ENCODE measurements at places on chromosomes 12 and 14. TPM values are rescaled to one million over a fixed set of nuclear protein-coding genes. Genes with fewer than 3 reads are reported as not detected.

GRCh38 chr12:125473501-125473900, 408.3 kb downstream of the AACS start:
- H3K36me3 ChIP-seq = no peaks in the 10 kb centered on the region
- no peak overlapping the region for H3K4me3 ChIP-seq
- H3K4me1 ChIP-seq = no peaks in the 10 kb centered on the region
- no peak for DNase-seq

- peaks cover 9% of the 10 kb centered on the region for H3K4me1 ChIP-seq
- H3K4me3 ChIP-seq = no peak overlapping the region
- H3K27me3 ChIP-seq = no peaks in the 10 kb centered on the region
- no peak overlapping the region for H3K27ac ChIP-seq
- H3K36me3 ChIP-seq = no peaks in the 10 kb centered on the region
Observed at GRCh38 chr14:103019826-103020225, 37.5 kb downstream of the CDC42BPB start.

The LALBA gene
- not detected for total RNA-seq

- H3K27ac ChIP-seq = peak within 1 kb of the TSS; percentile 80
- peak within 1 kb of the TSS; percentile 60 for H3K4me3 ChIP-seq
- H3K36me3 ChIP-seq = peaks cover 30% of the 10 kb centered on the region
- no peaks in the 10 kb centered on the region for H3K27me3 ChIP-seq
- DNase-seq = peak; percentile 96
- peaks cover 24% of the 10 kb centered on the region for H3K4me1 ChIP-seq
Observed at GRCh38 chr12:113334786-113335539, at the start of gene SLC8B1. Gene SLC8B1 (minus strand): TSS chr12:113335109. CDS start chr12:113332878, 2,231 bp downstream.

DNA sequence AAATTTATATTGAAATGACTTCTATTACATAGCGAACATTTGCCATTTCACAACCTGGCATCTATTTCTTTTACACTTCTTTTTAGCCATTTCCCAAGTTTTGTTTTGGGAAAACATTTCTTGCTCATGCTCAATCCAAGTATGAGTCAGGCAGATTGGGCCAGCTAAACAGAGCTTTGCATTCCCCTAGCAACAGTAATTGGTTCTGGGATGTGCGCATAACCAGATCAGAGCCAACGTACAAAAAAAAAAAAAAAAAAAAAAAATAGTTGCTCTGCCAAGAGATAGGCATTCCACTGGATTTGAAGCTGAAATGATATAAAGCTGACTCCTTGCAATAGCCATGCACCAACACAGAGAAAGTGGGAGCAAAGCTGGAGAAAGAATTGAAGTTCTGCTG, 37.5 kb downstream of the PLCZ1 start:
- DNase-seq = no peak
- H3K36me3 ChIP-seq = no peaks in the 10 kb centered on the region
- no peaks in the 10 kb centered on the region for H3K27me3 ChIP-seq

DNA sequence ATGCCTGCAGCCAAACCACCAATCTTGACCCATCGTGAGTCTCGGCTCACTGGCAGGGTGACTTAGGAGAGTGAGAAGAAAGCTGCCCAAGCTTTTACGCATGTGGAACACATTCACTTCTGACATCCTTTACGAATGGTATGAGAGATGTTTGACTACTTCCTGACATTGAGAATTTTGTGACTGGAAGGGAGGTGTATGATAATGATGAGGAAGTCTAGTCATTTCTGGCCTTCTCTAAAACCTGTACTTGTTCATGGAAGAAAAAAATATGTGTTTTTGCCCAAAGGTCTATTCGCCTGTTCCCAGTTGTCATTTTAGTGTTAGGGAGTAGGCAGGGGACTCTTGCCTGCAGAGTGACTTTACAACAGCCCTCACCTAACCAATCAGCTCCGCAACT, 227.2 kb upstream of the ATP2B1 start:
- 0 out of 3 replicates have a peak, but pooled peaks cover 2% of the 10 kb centered on the region for H3K4me1 ChIP-seq
- no peaks in the 10 kb centered on the region for H3K36me3 ChIP-seq
- H3K27ac ChIP-seq = no peak overlapping the region
- H3K4me3 ChIP-seq = no peak overlapping the region

GRCh38 chr12:132046561-132046960, 96.8 kb downstream of the EP400 start:
- H3K4me1 ChIP-seq = no peaks in the 10 kb centered on the region

DNA sequence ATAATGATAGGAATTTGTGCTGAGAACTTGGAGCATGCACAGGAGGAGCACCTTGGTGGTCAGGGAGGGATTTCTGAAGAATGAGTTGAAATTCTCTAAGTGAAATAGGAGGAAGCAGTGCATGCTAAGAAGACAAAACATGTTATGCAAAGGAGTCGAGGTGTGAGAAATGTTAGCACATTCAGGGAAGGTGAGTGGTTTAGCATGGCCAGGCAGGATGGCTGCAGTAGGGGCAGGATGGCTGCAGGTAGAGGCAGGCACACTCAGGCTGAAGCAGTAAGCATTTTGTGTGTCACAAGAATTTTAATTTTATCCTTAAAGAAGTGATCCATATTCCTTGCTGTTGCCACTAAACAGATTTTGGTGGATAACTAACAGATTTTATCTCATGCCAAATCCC, 46.3 kb downstream of the CATSPERB start:
- H3K4me1 ChIP-seq = no peaks in the 10 kb centered on the region
- H3K27ac ChIP-seq = no peak overlapping the region
- H3K4me3 ChIP-seq = no peak overlapping the region
- no peaks in the 10 kb centered on the region for H3K27me3 ChIP-seq
- H3K36me3 ChIP-seq = no peaks in the 10 kb centered on the region

The BATF gene
- 0.49 TPM for total RNA-seq

- H3K36me3 ChIP-seq = no peaks in the 10 kb centered on the region
- no peak overlapping the region for H3K27ac ChIP-seq
- no peaks in the 10 kb centered on the region for H3K4me1 ChIP-seq
- H3K27me3 ChIP-seq = no peaks in the 10 kb centered on the region
- no peak for DNase-seq
- no peak overlapping the region for H3K4me3 ChIP-seq
Observed at GRCh38 chr14:59566725-59567124, 9.9 kb downstream of the CCDC175 start.

GRCh38 chr12:29582146-29582545, 84.7 kb upstream of the OVCH1 start:
- no peaks in the 10 kb centered on the region for H3K36me3 ChIP-seq
- no peak overlapping the region for H3K4me3 ChIP-seq
- DNase-seq = no peak

DNA sequence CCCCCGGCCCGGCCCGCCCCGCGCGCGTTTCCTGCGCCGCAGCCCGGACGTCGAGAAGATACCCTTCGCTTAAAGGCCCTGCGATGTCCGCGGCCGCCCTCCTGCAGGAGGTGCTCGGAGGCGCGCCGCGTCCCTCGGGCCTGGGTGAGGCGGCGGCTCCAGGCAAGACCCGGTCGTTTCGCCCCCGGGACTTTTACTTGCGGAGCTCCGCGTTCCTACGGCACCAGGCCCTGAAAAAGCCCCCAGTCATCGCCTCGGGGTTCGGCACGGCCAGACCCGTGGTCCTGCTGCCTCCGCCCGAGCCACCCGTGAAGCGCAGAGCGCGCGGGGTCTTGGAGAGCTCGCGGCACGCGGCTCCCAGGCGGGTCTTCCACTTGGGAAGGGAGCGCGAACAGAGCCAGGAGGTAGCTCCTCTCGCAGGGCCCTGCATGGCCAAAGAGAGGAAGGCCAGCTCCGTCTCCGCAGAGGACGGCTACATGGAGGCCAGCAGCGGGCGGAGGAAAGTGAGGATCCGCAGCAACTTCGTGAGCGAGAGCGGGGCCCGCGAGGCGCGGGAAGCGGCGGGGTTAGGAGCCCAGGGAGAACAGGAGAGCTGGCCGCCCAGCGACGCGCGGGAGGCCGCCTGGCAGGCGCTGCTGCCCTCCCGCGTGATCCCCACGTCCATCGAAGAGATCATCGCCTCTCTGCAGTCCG, 26.9 kb downstream of the TTC6 start:
- DNase-seq = no peak
- H3K4me1 ChIP-seq = peaks cover 6% of the 10 kb centered on the region
- peaks cover 10% of the 10 kb centered on the region for H3K27me3 ChIP-seq

DNA sequence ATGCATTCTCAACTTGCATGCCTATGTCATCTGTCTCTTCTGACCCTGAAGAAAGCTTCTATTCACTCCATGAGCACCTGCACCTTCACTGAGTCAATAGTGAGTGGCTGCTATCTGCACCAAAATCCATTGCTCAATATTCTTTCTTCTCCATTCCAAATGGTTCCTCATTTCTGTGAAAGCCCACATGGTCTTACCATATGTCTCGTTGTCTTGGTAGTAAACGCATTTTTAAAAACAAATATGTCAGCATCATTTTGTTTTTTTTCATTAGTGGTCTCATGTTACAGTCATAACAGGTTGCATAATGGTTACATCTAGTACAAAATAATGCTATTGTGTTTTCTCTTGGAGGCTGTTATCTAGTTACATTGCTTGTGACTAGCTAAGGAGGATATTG, 106.9 kb upstream of the CPM start:
- H3K27me3 ChIP-seq = 0 out of 3 replicates have a peak, but pooled peaks cover 2% of the 10 kb centered on the region
- H3K4me3 ChIP-seq = no peak overlapping the region
- no peaks in the 10 kb centered on the region for H3K4me1 ChIP-seq
- H3K36me3 ChIP-seq = no peaks in the 10 kb centered on the region
- no peak overlapping the region for H3K27ac ChIP-seq

DNA sequence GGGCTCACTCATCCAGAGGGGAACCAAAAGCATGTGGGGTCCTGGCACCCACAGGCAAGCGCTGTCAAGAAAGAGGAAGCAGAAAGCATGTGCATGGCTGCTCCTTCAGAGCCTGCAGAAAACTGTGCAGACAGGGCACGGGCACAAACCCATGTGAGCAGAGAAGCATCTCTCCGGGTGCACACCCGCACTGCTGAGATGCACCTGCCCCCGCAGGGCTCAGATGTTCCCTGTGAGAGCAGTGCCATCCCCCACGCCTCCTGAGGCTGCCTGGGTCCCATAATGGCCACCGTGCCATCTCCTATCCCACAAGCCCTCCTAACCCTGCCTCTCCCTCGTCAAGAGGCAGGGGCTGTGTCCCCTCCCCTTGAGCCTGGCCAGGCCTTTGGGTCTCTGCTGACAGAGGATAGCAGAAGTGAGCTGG, 32.3 kb upstream of the INF2 start:
- DNase-seq = no peak
- H3K27ac ChIP-seq = no peak overlapping the region
- H3K4me1 ChIP-seq = peaks cover 13% of the 10 kb centered on the region
- H3K36me3 ChIP-seq = no peaks in the 10 kb centered on the region
- H3K4me3 ChIP-seq = no peak overlapping the region

DNA sequence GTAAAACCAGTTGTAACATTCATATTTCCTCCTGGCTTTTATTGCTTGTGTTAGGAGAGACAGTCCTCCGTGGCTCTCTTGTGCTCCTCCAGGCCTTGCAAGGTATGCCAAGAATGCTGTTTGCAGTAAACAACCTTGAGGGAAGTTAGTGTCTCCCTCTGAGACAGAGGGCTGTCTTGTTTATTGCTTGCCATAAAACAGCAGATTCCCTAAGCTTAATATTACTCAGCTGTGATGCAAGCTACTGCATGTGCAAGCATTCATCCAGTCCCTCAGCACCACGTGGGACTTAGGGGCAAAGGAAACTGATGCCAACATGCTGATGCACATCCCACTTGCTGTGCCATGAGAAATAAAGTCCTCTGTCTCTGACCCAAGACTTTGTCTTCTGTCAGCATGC, 6.6 kb downstream of the POMT2 start:
- H3K27me3 ChIP-seq = no peaks in the 10 kb centered on the region
- no peak overlapping the region for H3K27ac ChIP-seq
- 0 out of 3 replicates have a peak, but pooled peaks cover 3% of the 10 kb centered on the region for H3K36me3 ChIP-seq
- DNase-seq = no peak
- H3K4me1 ChIP-seq = no peaks in the 10 kb centered on the region

The RPL36AL gene
- 139 TPM for total RNA-seq

The PRICKLE1 gene
- 0.58 TPM for total RNA-seq

DNA sequence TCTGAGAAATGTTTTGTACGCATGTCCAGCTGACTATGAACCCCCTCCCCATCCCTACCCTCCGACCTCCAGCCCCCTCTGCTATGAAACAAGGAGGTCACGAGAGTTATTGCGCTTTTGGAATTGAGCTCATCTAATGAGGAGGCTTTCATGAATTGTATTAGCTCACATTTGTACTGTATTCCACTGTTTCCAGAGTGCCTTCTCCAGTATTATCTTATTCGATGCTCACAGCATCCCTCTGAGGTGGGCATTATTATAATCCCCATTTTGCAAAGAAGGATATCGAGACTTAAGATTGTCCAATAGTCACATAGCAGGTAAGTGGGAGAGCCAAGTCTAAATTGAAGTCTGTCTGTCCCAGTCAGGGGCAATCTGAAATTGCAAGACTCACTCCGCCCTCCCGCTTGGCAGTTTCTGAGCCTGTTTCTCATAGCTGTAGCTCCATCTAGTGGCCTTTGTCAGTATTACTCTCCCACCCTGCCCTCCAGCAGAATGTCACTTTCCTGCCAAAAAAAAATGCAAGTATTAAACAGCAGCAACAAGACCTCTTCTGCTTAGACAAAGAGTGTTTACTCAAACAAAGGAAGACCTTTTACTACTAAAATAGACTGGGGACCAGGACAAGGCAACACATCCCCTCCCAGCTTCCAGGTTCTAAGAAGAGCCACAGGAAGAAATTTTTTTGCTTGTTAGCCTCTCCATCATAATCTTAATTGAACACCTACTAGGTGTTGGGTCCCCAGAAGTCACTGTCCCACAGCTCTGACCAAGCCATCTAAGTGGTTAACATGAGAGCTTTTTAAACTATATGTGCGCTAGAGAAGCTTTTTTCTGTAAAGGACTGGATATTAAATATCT, 48.6 kb upstream of the TMEM233 start:
- H3K4me1 ChIP-seq = no peaks in the 10 kb centered on the region
- peak; percentile 80 for DNase-seq
- no peaks in the 10 kb centered on the region for H3K36me3 ChIP-seq
- H3K4me3 ChIP-seq = no peak overlapping the region
- no peak overlapping the region for H3K27ac ChIP-seq

The SLC25A21 gene
- 28.7 TPM for total RNA-seq

DNA sequence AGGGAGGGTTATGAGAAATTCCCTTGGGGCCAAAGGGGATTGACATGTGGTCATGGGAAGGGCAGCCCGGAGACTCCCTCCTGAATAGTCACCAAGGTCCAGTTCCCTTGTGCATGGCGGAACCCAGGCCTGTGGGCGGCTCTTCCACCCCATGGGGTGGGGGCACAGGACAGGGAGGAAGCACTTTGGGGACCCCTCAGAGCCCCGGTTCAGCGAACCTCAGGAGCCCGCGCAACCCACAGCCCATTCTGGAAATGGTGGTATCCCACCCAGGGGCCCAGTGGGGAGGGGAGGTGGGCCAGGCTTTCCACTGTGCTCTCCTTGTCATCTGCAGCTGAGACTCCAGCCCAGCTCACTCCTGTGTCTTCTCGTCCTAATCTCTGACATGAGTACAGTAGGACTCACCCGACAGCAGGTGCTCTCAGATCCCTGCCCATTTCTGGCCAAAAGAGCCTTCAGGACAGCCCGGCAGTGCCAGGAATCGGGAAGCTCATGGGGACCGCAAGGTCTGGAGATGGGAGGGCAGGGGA, 255.2 kb upstream of the SFSWAP start:
- no peaks in the 10 kb centered on the region for H3K36me3 ChIP-seq
- H3K27ac ChIP-seq = no peak overlapping the region
- DNase-seq = no peak
- H3K27me3 ChIP-seq = peaks cover 45% of the 10 kb centered on the region

The DTX1 gene
- not detected for total RNA-seq

The MMP19 gene
- 1.1 TPM for total RNA-seq
